ENCODE measurements at places on chromosomes 7 and 10.

DNA sequence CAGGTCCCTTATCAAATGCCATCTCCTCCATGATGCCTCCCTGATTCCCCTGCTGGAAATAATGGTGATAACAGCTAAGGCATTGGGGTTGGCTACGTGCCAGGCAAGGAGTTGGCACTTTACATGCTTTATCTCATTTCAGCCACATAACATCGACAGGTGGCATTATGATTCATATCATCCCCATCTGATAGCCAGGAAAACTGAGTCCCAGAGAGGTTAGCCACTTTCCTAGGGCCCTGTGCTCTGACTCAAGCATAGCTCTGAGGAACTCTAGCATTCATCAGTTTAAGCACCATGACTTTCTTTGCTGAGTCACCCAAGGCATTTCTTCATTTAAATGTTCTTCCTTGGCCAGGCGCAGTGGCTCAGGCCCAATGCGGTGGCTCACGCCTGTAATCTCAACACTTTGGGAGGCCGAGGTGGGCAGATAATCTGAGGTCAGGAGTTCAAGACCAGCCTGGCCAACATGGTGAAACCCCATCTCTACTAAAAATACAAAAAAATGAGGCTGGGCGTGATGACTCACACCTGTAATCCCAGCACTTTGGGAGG is 6.6 kb downstream of the LEP start:
- DNase-seq: no peak

DNA sequence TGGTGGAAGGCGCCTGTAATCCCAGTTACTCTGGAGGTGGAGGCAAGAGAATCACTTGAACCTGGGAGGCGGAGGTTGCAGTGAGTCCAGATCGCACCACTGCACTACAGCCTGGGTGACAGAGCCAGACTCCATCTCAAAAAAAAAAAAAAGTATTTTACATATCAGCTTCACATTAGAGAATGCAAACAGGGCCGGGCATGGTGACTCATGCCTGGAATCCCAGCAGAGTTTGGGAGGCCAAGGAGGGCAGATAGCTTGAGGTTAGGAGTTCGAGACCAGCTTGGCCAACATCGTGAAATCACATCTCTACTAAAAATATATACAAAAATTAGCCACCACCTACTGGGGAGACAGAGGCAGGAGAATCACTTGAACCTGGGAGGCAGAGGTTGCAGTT is 31.6 kb downstream of the USP54 start:
- no peak for DNase-seq

DNA sequence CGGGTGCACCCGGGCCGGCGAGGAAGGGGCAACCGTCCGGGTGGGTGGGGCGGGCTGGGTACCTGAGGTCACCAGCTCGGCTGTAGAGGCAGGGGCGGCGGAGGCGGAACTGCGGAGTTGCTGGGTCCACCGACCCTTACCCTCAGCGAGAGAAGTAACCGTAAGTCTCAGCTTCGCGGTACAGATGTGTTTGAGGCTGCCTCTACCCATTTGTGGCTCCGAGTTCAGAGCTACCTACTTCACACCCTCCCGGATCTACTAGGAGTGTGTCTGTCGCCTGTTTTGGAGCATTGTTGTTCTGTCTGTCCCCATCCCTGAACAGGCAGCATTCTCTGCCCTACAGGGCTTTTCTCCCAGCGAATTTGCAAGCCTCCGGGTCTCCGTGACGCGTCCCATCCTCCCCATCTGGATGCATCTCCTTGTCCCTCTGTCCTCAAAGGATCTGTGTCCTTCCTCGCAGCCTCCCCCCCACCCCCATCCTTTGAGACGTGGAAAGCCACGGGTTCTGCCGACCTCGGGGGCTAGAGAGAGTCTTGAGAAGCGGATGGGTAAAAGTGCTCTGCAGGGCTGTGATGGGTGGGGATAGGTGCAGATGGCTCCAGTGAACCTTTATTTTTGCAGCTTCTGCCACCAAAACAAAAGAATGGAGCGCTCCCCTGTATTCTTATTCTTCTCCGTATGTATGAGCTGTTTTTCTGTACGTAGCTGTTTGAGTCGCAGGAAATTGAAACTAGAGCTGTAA is 757 bp downstream of the ANKIB1 start:
- no peak for DNase-seq

- DNase-seq: no peak
These were observed 25.8 kb upstream of the SFMBT2 start for GRCh38 chr10:7436490-7437100.

DNA sequence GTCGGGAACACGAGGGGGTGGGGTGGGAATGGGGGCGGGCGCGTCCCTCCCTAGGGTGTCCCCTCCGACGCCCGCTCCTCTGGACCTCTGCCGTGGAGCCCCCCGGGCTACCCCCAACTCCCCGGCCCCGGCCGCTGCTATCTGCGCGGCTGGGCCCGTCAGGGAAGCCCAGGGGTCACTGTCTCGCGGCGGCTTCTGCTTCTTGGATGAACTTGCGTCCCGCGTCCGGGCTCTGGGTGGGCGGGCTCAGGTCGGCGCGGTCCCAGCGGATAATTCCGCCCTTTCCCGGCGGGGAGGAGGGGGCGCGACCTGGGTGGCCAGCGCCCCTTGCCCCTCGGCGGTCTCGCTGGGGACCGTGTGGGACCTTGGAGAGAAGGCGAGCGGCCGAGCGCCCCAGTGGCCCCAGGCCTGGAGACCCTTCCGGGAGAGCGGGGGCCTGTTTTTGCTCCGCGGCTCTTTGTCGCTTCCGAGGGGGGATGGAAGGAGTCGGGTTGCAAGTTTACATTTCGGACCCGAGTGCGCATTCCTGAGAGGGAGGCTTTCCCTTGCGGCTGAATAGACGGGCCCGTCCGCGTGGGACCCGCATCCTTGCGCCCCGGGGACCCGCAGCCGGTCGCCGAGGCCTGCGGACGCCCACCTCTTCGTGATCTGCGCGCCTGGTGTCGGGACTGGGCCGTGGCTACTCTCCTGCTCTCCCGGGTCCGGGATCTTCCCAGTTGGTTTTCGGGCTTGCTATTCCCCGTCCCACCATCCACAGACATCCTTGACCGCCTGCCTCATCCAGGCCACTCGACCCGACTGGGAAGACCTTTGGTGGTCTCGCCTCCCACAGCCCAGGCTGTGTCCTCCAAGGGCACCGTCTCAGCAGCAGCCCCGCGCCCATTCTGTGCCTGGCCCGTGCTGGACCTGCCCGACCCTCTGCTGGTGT is 812 bp downstream of the DOCK1 start:
- DNase-seq: no peak

GRCh38 chr7:137480401-137480800 is 136.9 kb upstream of the PTN start:
- no peak for DNase-seq

DNA sequence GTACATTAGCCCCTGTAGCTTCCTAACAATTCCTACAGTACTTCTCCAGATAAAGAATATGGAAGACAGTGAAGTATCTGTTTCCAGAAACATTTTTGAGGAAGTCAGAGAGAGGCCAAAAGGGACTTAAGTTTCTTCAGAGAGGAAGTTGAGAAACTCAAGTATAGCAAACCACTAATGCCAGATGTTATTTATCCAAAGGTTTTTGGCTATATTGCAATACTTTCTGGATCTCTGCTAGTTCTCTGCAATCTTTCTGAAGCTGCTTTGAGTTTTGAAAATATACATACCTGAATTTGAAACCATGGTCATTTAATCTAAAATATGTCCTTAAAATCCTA is 64.7 kb downstream of the BICC1 start:
- DNase-seq: no peak

- no peak for DNase-seq
These were observed 5.0 kb upstream of the TBXAS1 start for GRCh38 chr7:139823959-139824521.

All from T-helper 17 cell (primary cell).